Tibial nerve (tissue), 4 donors: ENCODE measurements at places on chromosomes 3 and 15. TPM values are rescaled to one million over a fixed set of nuclear protein-coding genes. Genes with fewer than 3 reads are reported as not detected.

RBM5 gene
- 229 TPM for total RNA-seq

C15orf61 gene
- 6.6 TPM for total RNA-seq

- no peak for DNase-seq
Measured at GRCh38 chr3:55000953-55001352, 73.1 kb upstream of the LRTM1 start.

- no peak for DNase-seq
Measured at GRCh38 chr3:166580561-166580960, 743.3 kb upstream of the BCHE start.
